ENCODE measurements at places on chromosomes 1 and 21. TPM values are rescaled to one million over a fixed set of nuclear protein-coding genes. Genes with fewer than 3 reads are reported as not detected.

The ERG gene
- 20.1 TPM for total RNA-seq

The SGIP1 gene
- 7.3 TPM for total RNA-seq

The RPS6KA1 gene
- total RNA-seq: 6.9 TPM

The RCOR3 gene
- total RNA-seq: 43.2 TPM

The TDRD5 gene
- total RNA-seq: 0.21 TPM

The ADGRL2 gene
- 71.6 TPM for total RNA-seq

The SH2D1B gene
- 0.35 TPM for total RNA-seq

The SAMD13 gene
- 0.92 TPM for total RNA-seq

The SMPDL3B gene
- total RNA-seq: 0.48 TPM

The ZYG11A gene
- not detected for total RNA-seq

The GCSAML gene
- total RNA-seq: 0.17 TPM

The KCNQ4 gene
- 0.71 TPM for total RNA-seq

The MIXL1 gene
- total RNA-seq: not detected

Data from right cardiac atrium (tissue), 5 donors.